BJ (cell line): ENCODE measurements at places on chromosomes 1 and 21.

GRCh38 chr1:78792756-78793155 is 143.1 kb downstream of the IFI44 start:
- DNase-seq, result peak; percentile 35

GRCh38 chr1:42170779-42171621 is 6.5 kb upstream of the GUCA2A start:
- no peak for DNase-seq

DNA sequence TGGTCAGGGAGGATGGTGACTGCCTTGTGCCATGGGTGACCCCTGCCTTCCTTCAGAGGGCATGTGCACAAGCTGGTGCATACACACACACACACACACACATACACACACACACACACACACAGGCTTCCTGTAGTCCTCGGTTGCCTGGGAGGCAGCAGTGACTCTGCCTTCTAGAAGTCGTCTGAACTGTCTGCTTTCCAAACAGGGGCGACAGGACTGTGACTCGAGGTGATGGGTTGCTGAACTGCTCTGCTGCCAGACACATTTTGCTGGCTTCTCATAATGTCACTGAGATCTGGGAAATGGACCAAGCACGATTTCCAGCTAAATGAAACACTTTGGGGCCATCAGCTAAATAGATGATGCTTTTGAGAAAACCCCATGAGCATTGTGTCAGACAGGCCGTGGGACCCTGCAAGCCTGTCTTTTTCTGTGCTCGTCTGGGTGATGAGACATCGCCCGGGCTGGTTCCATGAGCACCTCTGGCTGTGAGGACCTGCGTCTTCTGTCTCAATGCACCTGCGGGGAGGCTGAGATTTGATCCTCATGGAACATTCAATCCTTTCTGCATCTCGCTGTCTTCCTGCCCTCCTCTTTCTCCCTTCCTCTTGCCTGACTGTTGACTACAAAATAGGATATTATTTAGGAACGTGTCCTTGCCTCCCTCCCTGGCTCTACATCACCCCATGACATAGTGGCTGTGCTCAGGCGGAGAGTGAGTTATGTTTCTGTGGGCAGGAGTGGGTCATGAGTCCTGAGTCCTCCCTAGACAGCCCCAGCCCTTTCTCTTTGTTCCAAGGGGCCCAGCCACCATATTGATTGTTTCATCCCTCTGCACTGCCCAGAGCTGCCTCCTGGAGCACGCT is 436.8 kb downstream of the CAMTA1 start:
- DNase-seq, result no peak

- DNase-seq, result no peak
Observed at GRCh38 chr21:32951041-32951440, 74.7 kb upstream of the OLIG2 start.

- DNase-seq, result no peak
Observed at GRCh38 chr1:99456536-99456935, 189.4 kb upstream of the PALMD start.

DNA sequence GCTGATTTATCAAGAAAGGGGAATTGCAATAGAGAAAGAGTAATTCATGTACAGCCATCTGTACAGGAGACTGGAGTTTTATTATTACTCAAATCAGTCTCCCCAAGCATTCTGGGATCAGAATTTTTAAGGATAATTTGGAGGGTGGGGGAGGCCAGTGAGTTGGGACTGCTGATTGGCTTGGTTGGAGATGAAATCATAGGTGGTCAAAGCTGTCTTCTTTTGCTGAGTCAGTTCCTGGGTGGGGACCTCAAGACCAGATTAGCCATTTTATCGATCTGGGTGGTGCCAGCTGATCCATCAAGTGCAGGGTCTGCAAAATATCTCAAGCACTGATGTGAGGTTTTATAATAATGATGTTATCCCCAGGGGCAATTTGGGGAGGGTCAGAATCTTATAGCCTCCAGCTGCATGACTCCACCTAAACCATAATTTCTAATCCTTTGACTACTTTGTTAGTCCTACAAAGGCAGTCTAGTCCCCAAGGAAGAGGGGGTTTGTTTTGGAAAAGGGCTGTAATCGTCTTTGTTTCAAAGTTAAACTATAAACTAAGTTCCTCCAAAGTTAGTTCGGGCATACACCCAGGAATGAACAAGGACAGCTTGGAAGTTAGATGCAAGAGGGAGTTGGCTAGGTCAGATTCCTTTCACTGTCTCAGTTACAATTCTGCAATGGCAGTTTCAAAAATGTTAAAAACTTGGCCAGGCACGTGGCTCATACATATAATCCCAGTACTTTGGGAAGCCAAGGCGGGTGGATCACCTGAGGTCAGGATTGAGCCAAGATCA is 16.9 kb upstream of the RAB3B start:
- no peak for DNase-seq

DNA sequence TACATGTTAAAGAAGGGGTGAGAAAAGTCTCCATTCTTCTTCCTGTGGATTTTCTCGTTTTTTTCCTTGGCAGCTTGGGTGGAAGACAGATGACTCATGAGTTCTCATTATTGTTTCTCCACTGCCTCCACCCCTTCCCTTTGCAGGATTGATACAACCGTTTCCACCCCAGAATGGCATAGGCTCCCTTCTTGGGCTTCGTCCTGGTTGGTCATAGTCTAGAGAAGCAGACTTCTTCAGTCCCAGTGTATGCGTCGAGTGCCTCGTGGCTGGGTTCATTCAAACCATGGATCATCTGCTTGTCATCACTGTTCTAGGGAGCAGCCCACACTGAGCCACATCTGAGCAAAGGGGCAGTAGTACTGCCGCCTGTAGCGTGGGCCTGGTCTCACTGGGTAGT is 13.7 kb downstream of the PTGFRN start:
- DNase-seq, result no peak

DNA sequence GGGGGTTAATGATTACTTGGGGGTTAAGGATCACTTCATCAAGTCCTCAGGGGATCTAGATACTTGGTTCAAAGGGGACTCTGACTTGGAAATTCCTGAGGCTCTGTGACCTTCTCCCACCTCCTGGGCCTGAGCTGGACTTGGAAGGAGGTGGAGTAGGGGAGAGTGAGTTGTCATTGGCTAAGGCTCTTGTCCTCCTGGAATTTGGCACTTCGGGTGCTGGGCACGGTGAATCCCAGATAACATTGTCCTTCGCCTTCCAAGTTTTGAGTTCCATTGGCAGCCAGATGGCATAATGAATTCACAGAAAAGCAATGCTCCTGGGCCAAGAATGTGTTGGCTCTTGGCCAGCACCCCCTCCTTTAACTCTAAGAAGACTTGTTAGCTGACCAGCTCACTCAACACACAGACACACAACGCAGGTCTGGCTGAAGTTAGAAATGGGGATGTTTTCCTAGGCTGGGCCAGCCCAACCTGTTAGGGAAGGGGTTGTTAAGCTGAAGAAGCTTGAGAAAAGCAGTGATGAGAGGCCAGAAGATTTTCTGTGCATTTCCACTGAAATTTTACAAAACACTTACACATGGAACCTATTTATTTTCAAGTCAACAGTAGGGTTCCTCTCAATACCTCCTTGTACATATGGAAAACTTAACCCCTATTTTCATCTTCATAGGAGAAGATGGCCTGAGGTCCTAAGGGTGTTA is 29.7 kb downstream of the SLC26A9 start:
- no peak for DNase-seq

DNA sequence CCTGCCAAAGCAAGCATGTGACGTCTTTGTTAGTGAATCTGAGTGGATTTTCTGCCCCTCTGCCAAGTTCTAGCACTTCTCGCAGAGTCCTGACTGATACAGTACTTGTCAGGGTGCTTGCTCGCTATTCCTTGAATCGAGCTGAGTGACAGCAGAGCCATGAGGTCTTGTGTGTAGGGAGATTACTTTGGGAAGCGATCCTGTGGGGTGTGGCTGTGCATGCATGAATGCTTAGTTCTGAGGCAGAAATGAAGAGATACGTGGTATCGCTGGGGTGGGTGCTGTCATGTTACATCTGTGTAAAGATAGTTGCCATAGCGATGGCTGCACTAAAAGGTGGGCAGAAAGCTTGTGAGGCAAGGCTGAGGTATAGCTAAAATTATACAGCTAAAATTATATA is 19.3 kb upstream of the DNAJC28 start:
- no peak for DNase-seq

- no peak for DNase-seq
Observed at GRCh38 chr1:38964140-38964548, 22.5 kb upstream of the RHBDL2 start.

- no peak for DNase-seq
Observed at GRCh38 chr21:33157303-33157702, 72.4 kb upstream of the IFNAR2 start.

DNA sequence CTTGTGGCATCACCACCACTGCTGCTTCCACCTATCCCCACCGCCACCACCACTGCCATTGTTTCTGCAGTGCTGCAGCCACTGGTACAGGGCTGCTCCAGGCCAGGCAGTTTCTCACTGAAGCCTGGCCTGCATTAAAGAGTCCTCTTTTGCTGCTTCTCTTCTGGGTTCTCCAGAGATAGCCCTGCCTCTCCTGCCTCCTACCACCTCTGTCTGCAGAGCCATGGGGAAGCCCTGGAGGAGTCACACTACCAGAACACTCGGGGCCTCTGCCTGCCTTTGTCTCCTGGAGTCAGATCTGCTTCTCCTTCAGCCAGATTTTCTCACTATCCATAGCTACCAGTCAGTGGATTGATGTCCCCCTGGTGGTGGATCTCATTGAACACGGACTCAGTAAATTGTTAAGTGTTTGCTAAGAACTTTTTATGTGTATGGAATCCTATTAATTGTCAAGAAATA is 37.7 kb upstream of the DDAH1 start:
- DNase-seq, result no peak

DNA sequence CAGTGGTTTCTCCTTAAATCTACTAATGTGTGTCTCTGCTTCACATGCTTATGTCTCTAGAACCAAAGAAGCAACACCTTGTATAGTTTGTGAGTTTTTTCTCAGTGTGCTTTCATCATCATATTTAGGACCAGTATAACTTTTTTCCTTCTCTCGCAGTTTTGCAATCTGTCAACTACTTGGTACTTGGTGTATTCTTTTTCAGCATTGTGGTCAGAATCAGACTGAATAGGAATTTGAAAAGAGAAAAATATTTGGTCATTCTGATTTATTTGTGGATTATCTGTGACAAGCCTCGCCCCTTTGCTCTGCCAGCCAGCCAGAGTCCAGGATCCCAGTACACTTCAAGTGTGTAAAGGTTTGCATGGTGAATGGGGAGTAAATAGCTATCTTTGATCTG is 122.3 kb downstream of the C1orf21 start:
- no peak for DNase-seq

- no peak for DNase-seq
Observed at GRCh38 chr1:160094806-160095205, 3.6 kb downstream of the IGSF8 start.

- no peak for DNase-seq
Observed at GRCh38 chr21:15425049-15425448, 304.7 kb upstream of the USP25 start.
